ENCODE measurements at places on chromosomes 6 and 20.

GRCh38 chr6:31609519-31610406 lies 5.3 kb upstream of the AIF1 start:
- DNase-seq: no peak

- DNase-seq: no peak
These were observed 110.1 kb downstream of the MAFB start for GRCh38 chr20:40578961-40579360.

GRCh38 chr6:164130151-164130550 lies 715.6 kb downstream of the QKI start:
- no peak for DNase-seq

DNA sequence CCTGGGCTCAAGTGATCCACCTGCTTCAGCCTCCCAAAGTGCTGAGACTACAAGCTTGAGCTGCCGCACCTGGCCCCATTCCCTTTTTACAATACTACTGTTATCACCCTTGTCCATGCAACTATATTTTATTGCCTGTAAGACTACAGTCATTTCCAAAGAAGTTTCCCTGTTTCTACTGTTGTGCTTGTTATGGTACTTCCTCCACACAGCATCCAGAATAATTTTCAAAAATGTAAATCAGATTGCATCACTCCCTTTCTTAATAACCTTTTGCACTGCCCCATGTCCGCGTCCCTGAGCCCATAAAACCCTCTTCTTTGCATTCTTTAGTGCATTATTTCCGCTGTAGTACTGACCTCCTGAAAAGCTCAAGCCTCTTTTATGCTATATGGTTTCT lies 128.9 kb upstream of the AKIRIN2 start:
- DNase-seq: no peak

GRCh38 chr6:155158030-155158843 lies 105.6 kb upstream of the CLDN20 start:
- no peak for DNase-seq

DNA sequence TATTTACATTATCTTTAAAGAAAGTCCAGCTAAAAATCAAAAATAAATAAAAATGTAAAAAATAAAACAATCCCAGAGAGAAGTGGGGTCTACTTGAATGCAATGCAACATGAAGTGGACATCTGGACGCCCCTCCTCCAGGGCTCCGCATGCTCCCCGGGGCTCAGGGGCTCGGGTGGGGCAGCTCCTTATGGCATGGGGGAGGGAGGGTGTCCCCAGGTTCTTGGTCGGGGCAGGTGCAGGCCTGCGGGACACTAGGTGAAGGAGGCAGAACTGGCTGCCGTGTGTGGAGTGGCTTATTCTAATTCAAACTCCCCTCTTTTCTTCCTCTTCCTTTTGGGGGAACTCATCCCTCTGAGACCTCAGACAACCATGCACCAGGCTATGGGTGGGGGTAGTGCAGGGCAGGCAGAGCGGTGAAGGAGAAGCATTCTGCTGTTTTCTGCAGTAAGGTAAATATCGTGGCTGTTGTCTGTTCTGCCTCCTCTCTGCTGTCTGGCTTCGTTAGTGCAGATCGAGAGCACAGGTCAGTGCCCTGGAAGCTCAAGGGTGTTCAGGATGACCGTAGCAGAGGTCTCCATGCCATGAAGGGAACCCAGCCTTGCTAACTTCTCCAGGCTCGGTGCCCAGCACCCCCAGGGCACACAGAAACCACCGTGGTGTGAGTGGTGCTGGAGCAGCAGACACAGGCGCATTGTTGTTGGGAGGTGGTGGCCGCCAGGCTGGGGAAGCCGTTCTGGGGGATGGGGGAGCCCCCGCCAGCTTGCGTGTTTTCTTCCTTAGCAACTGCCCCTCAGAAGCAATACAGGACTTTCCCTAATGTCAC lies 82.6 kb downstream of the TTLL2 start:
- no peak for DNase-seq

GRCh38 chr6:113287396-113287795 lies 569.7 kb upstream of the MARCKS start:
- no peak for DNase-seq

- no peak for DNase-seq
These were observed 79.7 kb downstream of the MMS22L start for GRCh38 chr6:97203343-97203742.

DNA sequence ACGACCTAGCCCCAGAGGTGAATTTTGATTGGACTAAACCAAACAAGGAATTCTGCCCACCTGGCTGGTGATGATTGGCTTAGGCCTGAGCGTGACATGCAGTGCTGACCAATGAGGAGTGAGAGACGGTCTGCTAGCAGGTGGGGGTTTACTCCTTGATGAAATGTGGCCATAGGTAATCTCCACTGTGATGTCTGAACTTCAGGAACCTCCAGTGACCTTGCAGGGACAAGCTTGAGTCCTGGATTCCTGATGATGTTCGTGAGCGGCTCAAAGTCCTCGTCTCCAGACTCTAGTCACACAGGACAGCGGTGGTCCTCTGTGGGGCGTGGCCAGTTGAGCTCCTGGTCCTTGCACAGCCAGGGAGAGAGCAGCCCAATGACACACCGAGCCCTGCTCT lies 8.4 kb downstream of the VSX1 start:
- DNase-seq: no peak

DNA sequence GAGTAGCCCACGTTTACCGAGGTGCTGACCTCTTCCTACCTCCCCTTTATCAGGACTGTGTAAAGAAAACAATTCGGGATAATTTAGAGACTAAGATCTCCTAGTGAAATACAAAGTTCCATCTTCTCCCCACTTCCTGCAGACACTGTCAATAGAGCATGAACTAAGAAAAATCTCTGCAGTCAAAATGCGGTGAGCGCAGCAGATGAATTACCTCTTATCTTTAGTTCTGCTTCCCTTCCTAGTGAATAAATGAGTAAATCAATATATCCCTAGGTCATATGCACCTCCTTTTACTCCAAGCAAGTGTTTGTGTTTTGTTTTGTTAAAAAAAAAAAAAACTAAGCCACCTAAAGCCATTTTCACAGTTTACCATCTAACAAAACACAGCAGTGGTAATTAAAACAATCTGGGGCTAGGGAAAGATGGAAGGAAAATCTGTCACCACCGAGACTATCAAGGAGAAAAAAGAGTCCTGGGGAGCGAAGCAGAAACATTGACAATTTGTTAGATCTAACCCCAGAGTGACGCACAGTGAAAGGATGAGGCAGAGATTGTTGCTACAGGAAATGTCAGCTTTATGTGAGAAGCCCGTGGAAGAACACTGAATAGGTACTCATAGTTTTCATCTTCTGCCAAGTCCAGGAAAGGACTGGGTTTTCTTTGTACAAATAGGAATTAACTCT lies 159.4 kb upstream of the SPTLC3 start:
- no peak for DNase-seq

GRCh38 chr6:147999001-147999540 lies 343.6 kb upstream of the SASH1 start:
- DNase-seq: no peak

DNA sequence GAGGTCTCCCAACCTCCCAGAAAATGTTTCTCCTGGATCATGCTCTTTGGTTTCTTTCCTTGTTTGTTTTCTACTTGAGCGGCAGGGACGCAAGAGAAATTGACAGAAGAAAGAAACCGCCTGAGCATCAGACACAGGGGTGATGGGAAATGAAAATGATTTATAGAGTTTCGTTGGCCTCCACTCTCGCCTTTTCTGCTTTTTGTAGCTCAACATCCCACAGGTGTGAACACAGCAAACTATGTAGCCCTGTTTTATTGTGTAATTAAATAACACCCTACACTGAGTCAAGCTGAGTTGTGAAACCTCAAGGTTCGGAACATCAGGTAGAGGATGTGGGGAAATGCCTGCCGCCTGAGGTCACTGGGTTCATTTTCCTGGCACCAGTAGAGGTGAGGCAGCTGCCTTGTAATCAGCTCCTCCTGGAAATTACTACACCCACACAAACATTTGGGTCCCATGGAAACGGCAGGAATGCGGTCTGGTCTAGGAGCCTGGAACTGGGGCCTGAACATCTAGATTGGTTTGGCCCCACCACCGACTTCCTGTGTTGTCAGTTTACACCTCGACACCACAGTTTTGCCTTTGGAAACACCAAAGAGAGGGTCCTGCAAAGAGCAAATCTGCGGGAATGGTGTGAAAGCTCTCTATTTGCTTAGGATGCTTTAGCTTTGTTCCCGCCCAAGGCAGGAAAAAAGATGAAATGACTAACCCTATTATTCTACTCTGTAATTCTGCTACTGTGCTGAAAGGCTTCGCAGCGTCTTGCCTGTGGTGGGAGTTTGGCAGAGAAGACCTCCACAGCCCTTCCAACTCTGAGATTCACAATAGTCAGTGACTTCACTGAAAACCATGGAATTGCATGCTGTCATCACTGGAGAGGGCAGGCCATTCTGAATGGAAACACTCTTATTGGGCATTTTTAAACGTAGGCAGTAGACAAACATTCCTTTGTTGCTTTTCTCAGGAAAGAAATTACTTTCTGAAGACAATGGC lies 53.0 kb downstream of the ADAT2 start:
- DNase-seq: no peak

DNA sequence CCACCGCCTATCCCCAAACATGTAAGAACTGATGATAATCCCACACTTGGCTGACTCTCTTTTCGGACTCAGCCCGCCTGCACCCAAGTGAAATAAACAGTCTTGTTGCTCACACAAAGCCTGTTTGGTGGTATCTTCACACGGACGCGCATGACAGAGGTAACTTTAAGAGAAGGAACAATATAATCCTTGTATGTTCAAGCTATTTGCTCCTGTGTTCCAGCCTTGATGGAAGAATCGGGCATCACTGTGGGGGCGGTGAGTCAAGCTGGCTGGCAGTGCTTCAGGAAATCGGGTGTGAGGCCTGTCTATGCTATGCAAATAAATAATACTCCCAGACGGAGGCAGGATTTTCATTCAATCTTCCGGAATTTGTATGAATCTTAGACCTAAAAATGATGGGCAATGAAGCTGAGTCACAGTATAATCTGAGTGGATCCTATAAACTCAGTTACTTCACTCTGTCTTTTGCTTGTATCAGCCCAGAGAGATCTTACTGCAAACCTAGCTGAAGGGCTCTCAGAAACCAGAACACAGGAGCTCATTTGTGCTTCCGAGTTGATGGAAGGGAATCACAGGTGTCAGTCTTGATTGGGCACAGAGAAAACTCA lies 45.2 kb upstream of the NT5E start:
- no peak for DNase-seq

Data from stimulated activated CD4-positive, alpha-beta T cell treated with anti-CD3 and anti-CD28 coated beads, Interleukin-1b, Interleukin-23, amount 100 ng/mL, for 1 hour (primary cell).